SK-N-SH (cell line): ENCODE measurements at places on chromosomes 12 and 14. TPM values are rescaled to one million over a fixed set of nuclear protein-coding genes. Genes with fewer than 3 reads are reported as not detected.

GRCh38 chr14:92497391-92497790 lies 16.2 kb upstream of the RIN3 start:
- DNase-seq: no peak

- DNase-seq: no peak
Measured at GRCh38 chr14:99621948-99622347, 17.9 kb upstream of the CCDC85C start.

DNA sequence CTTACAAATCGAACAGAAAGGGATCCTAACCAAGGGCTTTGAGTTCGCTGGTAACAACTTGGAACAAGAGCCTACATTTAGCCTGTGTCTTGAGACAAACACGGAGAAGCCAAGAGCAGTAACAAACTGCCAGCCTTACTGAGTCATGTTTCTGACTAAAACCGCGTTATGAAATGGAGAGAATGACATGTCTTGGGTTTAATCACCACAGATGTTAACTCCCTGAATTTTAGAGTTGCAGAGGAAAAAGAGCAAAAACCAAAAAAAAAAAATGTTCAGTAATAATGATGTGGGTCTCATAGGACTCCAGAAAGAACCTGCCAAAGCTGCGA lies 1.0 kb downstream of the BLTP3B start:
- DNase-seq: no peak

DNA sequence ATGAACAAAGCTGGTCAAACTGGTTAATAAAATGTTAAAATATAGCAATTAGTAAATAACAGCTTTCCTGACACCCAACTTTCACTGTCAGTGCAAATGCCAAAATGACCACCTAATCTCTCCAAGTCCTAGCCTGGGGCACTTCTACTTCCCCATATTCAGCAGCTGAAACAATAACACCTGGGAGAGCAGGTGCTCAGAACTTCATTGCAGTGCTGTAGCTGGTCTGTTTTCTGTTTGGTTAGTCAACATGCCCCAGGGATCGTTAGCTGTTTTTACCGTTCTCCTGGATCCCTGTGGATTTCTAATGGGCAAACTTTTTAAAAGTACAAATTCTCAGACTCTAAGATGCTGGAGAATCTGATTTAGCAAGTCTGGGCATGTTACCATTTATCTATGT lies 759.7 kb downstream of the GALC start:
- DNase-seq: no peak

- no peak for DNase-seq
Measured at GRCh38 chr12:123992118-123992825, 19.3 kb downstream of the ZNF664 start.

DNA sequence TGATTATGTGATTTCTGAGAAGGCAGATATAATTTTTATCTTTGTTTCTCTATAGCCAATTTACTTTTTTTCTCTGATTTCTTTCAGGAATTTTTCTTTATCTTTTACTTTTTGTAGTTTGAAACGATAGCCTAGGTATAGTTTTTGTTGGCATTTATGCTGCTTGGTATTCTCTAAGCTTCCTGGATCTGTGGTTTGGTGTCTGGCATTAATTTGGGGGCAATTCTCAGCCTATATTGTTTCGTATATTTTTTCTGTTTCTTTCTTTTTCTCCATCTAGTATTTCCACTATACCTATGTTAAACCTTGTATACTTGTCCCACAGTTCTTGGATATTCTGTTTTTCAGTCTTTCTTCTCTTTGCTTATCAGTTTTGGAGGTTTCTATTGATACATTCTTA lies 45.0 kb downstream of the CRADD start:
- DNase-seq: no peak

GLIPR1L2 gene
- polyA plus RNA-seq: 0.13 and 0.24 TPM in 2 replicates

- no peak for DNase-seq
Measured at GRCh38 chr12:83083616-83084015, 396.9 kb downstream of the TMTC2 start.

TBC1D30 gene
- polyA plus RNA-seq: 0.23 and 0.29 TPM in 2 replicates

- DNase-seq: peak; percentile 11
Measured at GRCh38 chr14:37230551-37231194, 32.9 kb downstream of the MIPOL1 start.

DNA sequence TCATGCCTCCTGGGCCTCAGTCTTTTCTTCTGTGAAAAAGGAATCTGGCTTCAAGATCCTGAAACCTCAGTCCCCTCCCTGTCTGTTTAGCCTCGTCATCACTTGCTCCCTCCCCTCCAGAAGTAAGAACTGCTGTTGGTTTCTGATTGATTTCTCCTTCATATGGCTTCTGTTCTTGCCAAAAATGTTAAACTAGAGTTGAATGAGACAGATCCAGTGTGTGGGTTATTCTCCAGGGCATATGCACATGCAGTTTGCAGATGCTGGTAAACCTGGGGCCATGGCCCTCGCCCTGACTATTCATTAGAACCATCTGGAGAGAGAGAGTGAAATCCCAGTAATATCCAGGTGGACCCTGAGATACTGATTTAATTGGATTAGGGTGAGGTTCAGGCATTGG lies 175.1 kb downstream of the TMEM132C start:
- peak; percentile 12 for DNase-seq

DIO2 gene
- polyA plus RNA-seq: 0.91 and 1.1 TPM in 2 replicates
